ENCODE measurements at places on chromosomes 7 and 10.

GRCh38 chr10:132309471-132309865, 1.7 kb upstream of the STK32C start:
- DNase-seq: no peak

DNA sequence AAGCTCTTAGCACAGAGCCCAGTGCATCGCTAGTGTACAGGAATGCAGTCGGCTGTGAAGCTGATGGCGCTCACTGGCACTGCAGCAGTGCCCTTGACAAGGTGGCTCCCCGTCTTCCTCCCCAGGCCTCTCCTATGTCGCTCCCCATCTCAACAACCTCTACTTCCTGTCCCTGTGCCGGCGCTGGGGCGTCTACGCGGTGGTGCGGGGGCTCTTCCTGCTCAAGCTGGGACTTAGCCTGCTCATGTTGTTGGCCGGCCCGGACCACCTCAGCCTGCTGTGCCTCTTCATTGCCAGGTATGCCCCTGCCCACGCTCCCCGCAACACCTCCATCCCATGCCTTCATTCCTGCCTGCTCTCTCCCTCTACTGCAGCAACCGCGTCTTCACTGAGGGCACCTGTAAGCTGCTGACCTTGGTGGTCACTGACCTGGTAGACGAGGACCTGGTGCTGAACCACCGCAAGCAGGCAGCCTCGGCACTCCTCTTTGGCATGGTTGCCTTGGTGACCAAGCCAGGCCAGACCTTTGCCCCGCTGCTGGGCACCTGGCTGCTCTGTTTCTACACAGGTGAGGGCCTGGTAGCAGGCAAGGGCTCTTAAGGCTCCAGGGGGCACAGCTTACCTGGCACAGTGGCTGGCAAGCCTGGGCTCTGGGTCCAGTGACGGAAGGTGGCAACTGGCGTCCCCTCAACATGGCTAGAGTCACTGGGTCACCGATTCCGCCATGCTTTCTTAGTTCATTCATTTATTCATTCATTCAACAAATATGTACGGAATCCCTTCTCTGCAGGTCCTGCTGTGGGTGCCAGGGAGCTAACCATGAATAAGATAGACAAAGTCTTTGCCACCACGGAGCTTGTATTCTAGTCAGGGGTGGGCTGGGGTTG, 22.3 kb upstream of the C10orf95 start:
- no peak for DNase-seq

- no peak for DNase-seq
Observed at GRCh38 chr7:101960323-101960722, 142.9 kb downstream of the CUX1 start.

- no peak for DNase-seq
Observed at GRCh38 chr7:139068544-139069399, 32.9 kb upstream of the ZC3HAV1L start.

DNA sequence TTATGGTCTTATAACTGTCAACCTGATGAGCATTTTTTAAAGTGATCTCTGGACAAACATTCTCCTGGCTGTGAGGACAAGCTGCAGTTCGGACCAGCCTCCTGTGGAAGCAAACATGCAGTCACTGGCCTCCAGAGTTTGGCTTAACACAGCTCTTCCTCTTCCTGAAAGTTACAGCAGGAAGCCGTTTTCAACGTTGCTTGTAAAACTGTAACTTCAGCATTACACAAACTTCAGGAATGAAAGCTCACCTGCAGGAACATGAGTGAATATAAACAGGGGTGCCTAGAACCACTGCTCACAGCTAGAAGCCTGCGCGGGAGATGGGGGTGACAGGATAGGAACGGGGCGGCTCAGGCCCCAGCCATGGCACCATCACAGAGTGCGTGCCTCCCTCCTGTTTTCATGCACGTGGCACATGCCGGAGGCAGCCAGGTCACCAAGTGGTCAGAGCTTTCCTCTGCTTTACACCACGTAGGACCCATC, 292.9 kb upstream of the PITRM1 start:
- peak; percentile 34 for DNase-seq

- DNase-seq: no peak
Observed at GRCh38 chr7:28629216-28629842, 217.0 kb downstream of the CREB5 start.

GRCh38 chr7:25029075-25029474, 49.1 kb upstream of the OSBPL3 start:
- no peak for DNase-seq

DNA sequence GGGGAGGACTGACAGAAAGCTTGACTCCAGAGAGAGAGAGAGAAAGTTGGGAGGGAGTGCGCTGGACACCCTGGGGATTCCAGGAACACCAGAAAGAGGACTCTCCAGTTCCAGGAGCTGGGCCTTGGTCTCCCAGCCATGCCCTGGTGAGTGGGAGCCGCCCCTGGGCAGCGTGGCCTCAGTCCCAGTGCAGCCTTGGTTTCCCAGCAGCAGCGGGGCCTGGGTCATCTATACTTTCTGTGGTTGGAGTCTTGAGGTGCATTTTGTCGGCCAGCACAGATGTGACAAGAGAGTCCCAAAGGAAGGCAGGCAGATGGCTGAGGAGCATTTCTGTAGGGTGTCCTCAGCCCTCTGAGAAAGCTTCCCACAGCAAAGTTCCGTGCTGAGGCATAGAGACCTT, 334.7 kb upstream of the ZNF32 start:
- DNase-seq: no peak

GRCh38 chr10:24463611-24464426, 254.9 kb downstream of the KIAA1217 start:
- DNase-seq: no peak

GRCh38 chr10:118340486-118340885, 1.6 kb downstream of the FAM204A start:
- peak; percentile 59 for DNase-seq

DNA sequence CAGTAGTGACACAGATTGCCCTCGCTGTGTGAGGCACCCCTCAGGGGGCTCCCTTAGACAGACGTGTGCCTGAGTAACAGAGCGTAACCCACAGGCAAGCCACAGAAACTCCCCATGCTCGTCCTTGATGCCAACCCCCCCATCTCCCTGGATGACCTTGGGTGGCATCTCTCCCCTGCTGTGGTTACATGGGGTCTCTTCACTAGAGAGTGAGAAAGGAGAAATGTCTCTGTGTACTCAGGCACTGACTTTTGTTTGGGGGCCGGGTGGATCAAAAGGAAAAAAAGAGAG, 1.1 kb upstream of the ASB10 start:
- no peak for DNase-seq

DNA sequence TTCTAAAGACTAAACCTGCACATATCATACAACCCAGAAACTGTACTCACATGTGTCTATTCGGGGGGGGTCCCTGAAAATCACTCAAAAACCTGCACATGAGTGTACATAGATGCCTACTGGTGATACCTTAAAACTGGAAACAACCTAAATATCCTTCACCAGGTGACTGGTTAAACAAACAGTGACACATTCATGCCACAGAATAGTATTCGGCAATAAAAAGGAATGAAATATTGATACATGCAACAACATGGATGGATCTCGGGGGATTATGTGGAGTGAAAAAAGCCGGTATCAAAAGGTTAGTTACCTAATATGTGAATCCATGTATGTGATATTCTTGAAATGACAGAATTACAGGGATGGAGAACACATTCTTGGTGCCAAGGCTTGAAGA, 32.1 kb upstream of the EGFR start:
- DNase-seq: no peak

- no peak for DNase-seq
Observed at GRCh38 chr7:132568962-132569361, 7.3 kb downstream of the PLXNA4 start.

- no peak for DNase-seq
Observed at GRCh38 chr7:143042159-143042789, 9.9 kb upstream of the OR6V1 start.

- DNase-seq: no peak
Observed at GRCh38 chr7:108091461-108091831, 38.7 kb downstream of the LAMB4 start.

DNA sequence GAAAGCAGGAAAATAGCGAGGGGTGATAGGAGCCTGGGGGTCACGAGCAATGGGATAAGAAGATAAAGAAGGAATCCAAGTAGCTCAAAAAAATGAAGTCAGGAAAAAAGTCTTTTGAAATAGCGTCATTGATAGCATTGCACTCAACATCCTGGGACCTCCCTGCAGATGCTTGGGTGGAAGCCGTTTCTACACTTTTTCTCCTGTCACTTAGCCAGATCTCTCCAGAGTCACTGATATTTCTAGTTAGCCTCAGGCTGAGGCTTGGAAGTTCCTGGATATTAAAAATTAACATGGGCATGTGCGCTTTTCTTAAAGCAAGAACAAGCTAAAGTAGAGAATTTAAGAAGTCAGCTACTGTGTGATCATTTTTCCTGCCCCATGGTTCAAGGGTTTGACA, 39.5 kb upstream of the CHST15 start:
- DNase-seq: no peak

GRCh38 chr10:110700947-110701616, 56.9 kb downstream of the RBM20 start:
- DNase-seq: no peak

DNA sequence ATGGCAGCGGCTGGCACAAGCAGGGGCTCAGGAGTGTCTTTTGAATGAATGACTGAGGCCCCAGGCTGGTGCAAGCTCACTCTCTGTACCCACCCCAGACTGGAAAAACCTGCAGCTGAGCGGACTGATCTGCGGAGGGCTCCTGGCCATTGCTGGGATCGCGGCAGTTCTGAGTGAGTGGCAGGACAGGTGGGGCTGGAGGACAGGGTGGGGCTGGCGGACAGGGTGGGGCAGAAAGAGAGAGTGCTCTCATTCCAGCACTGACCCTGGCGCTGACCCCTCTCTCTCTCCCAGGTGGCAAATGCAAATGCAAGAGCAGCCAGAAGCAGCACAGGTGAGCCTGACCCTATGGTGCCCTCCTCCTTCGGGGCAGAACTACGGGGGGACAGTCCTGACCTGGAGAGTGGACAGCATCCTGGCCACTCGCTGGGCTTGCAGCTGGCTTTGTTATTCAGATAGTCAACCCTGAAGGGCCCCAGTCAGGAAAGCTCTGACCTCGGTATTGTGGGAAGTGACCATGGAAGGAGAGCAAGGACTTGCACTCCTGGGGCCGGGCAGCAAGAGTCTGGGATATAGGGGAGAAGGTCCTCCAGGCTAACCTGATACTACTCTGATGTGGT, 4.1 kb downstream of the FXYD4 start:
- no peak for DNase-seq

DNA sequence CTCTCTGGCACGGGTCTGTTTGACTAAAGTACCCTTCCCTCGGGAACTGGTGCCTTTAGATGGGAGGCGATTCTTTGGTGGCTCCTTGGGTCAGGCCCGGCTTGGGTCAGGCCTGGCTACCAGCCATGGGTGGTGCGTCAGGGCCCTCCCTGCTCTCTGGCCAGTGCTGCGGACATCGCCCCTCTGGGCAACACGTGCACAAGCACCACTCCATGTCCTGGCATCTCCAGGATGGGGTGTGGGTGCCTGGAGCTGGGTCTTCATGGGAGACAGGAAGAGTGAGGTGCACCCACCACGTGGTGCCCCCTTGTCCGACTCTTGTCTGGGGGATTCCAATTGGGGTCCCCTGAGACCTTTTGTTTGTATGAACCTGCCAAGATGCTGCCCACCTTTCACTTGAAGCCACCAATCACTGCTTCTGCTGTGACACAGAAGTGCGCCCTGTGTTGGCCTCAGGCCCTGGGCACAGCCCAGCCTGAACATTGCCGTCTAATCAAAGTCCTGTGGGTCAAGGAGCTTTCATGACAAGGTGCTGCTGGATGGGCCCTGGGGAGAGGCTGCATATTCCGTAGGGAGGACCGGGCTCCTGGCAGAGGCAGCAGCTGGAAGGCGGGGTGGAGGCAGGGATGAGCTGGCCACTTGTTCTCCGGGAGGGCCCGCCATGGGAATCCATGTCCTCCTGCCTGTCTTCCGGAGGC, 11.1 kb upstream of the PWWP2B start:
- DNase-seq: no peak

GRCh38 chr10:101506829-101507661, 81.0 kb downstream of the POLL start:
- no peak for DNase-seq

GRCh38 chr7:3517344-3517743, 216.3 kb downstream of the SDK1 start:
- DNase-seq: no peak

- peak; percentile 25 for DNase-seq
Observed at GRCh38 chr10:100303724-100304319, 17.3 kb upstream of the BLOC1S2 start.

- peak; percentile 14 for DNase-seq
Observed at GRCh38 chr10:69757553-69758309, 44.0 kb upstream of the COL13A1 start.

GRCh38 chr7:6323967-6324701, 51.7 kb upstream of the CYTH3 start:
- no peak for DNase-seq

DNA sequence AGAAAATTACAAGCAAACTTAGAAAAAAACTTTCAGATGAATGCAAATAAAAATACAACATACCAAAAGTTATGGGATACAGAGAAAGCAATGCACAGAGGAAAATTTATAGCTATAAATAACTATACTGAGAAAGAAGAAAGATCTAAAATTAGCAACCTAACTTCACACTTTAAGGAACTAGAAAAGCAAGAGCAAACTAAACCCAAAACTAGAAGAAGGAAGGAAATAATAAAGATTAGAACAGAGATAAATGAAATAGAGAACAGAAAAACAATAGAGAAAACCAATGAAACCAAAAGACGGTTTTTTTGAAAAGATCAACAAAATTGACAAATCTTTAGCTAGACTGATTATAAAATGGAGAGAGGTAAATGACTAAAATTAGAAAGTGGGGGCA, 9.6 kb upstream of the STRA8 start:
- peak; percentile 48 for DNase-seq

DNA sequence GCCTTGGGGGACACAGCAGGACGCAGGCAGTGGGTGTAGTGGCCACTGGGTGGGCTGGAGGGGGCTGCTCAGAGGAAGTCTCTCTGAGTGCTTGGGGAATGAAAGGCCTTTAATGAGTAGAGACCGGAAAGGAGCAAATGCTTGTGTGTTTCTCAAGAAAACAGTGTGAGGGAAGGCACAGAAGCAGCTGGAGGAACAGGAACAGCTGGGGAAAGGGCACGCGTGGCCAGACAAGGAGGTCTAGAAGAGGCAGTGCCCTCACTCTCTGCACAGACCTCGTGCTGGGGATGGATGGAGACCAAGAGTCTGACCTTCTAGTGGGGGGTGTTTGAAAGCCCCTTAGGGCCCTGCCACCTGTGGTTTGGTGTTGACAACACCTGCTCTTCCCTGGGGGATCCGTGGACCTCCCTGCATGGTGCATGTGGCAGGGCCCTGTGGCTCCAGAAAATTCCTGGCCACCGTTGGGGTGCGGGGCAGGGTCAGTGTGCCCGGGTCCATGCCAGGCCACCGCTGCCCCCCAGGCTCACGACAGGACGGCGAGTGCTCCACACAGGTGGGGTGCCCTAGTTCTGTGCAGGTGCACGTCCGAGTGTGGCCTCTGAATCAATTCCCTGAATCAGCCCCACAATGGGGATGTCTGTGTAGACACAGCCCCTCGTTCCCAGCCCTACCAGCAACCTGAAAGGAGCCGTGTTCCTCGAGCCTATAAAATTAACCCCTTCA, 25.9 kb upstream of the FAM20C start:
- peak; percentile 55 for DNase-seq

DNA sequence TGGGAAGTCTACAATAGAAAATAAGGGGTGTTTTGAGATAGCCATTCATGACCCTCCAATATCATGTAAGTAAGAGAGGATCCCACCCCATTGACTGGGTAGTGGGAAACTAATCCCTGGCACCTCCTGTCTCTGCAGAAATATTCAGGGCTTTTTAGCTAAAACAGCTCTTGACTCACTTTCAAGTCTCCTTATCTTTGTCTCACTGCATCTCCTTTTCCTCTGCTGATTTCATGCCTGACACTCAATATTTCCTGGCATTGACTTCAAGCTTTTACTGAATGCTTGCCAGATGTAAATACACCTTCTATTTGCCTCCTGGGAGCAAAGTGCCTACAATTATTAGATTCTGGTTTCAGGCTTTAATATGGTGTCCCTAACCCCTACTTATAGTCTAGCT, 57.1 kb downstream of the CHRM2 start:
- DNase-seq: no peak
